ENCODE measurements at places on chromosomes 7 and 10. TPM values are rescaled to one million over a fixed set of nuclear protein-coding genes. Genes with fewer than 3 reads are reported as not detected.

The RNF148 gene
- 2.6 TPM for total RNA-seq

The JAZF1 gene
- total RNA-seq: 3.6 TPM

The OR13A1 gene
- total RNA-seq: not detected

The UNCX gene
- total RNA-seq: not detected

The TAS2R41 gene
- total RNA-seq: not detected
